ENCODE measurements at places on chromosomes 1 and 21.
A peak's percentile ranks its signal among the peaks of the same experiment; 100 is the strongest.

DNA sequence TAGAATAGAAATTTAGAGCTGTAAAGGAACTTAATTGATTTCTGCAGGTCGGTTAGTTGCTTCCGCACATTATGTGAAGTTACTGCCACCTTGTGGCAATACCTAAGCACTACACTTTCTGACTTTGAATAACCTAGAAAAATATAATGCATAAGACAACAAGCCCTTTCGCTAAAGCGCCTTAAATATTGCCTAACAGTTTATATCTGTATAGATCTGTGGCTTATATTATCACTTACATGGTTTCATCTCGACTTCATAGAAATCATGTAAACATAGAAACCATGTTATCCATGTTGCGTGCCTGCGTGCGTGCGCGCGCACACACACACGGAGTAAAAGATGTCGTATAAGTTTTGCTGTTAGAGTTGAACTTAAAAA, 10.9 kb upstream of the IFI16 start:
- H3K36me3 ChIP-seq = no peaks in the 10 kb centered on the region
- peak; percentile 58 for DNase-seq
- no peaks in the 10 kb centered on the region for H3K4me1 ChIP-seq
- no peak overlapping the region for H3K27ac ChIP-seq
- H3K4me3 ChIP-seq = peak overlapping the region; percentile 26

GRCh38 chr1:62131093-62131725, 63.4 kb upstream of the L1TD1 start:
- peak; percentile 57 for DNase-seq
- H3K27me3 ChIP-seq = no peaks in the 10 kb centered on the region
- H3K27ac ChIP-seq = no peak overlapping the region
- H3K4me3 ChIP-seq = no peak overlapping the region

- no peak for DNase-seq
- no peak overlapping the region for H3K27ac ChIP-seq
- no peak overlapping the region for H3K4me3 ChIP-seq
- no peaks in the 10 kb centered on the region for H3K36me3 ChIP-seq
- no peaks in the 10 kb centered on the region for H3K4me1 ChIP-seq
Observed at GRCh38 chr1:1626207-1627141, 5.5 kb upstream of the MMP23B start.

DNA sequence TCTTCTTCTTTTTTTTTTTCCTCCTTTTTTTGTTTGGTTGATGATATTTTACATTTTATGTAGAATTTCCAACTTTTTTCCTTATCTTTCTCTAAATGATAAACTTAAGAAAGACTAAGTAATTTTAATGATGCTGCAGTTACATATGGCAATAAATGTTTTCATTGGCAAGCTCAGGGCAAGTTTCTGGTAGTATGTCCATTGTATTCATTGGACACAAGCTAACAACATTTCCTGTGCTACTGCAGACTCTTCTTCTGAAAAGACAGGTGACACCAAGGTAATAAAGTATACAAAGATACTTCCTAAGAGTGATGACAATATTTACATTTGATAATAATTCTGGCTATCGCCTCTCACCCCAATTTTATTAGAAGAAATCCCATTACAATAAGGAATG, 219.2 kb upstream of the NFIA start:
- DNase-seq = no peak
- H3K27me3 ChIP-seq = peaks cover 23% of the 10 kb centered on the region
- H3K4me1 ChIP-seq = no peaks in the 10 kb centered on the region
- no peak overlapping the region for H3K4me3 ChIP-seq
- H3K27ac ChIP-seq = no peak overlapping the region

GRCh38 chr1:204359474-204360255, at the start of gene PLEKHA6:
Gene PLEKHA6 (minus strand): TSS chr1:204359929. CDS start chr1:204273727, 86,202 bp downstream.
- H3K4me3 ChIP-seq = no peak within 1 kb of the TSS
- no peaks in the 10 kb centered on the region for H3K36me3 ChIP-seq
- no peak for DNase-seq
- no peaks in the 10 kb centered on the region for H3K27me3 ChIP-seq

DNA sequence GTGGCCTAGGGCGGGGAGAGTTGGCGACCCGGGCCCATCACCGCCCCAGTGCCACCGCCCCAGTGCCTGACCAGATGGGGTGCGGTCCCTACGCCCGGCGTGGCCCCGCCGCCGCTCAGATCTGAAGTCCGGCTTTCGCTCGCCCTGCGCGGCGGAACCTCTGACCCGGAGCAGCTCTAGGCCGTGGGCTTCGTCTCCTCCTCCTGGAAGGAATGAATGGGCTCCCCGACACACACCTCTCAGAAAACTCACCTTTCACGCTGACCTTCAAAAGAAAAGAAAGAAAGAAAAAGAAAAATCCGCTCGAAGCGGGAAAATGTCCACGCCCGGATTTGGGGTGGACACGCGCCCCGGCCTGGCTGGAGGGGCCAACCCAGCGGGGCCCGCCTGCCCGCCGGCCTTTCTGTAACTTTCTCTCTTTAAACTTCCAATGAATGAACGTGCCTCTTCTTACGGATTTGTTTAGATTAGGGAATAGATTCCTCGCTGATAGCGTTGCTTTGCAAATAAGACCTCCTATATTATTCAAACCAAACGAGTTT, 5.4 kb upstream of the SIM2 start:
- no peak overlapping the region for H3K27ac ChIP-seq
- no peaks in the 10 kb centered on the region for H3K4me1 ChIP-seq
- no peak overlapping the region for H3K4me3 ChIP-seq
- no peak for DNase-seq
- no peaks in the 10 kb centered on the region for H3K27me3 ChIP-seq
- no peaks in the 10 kb centered on the region for H3K36me3 ChIP-seq

- no peaks in the 10 kb centered on the region for H3K4me1 ChIP-seq
- no peaks in the 10 kb centered on the region for H3K36me3 ChIP-seq
- H3K4me3 ChIP-seq = no peak overlapping the region
- no peaks in the 10 kb centered on the region for H3K27me3 ChIP-seq
Observed at GRCh38 chr21:16651956-16652355, 860.9 kb upstream of the CXADR start.
